Non-pigmented ciliary epithelial cell (primary cell): ENCODE measurements at places on chromosomes 3 and 15.

DNA sequence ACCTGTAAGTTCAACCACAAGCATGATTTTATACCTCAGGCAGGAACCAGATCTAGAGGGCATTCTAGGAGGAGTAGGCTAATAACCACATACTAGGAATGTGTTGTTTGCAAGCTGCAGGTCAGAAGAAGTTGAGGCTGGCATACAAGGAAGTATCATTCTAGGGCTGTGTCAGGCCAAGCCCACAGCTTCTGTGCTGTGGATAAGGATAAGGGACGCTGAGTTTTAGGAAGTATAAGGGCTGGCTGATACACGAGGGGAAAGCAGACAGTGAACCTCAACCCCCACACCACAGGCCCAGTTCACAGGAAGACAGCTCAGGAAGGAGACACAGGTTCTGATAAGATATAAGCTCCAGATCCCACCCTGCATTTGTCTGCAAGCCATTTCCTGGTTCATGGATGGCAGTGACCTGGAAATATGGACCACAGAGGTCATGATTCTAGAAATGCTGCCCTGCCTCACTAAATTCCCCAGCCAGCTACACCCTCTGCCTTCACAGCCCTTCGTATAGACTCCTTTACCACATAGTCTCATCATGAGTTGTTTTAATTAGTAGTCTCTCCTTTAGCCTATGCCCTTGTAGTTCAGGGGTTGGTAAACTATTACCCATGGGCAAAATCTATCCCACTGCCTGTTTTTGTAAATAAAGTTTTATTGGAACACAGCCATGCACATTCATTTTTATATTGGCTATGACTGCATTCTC lies 260.7 kb downstream of the OPA1 start:
- DNase-seq, result no peak

DNA sequence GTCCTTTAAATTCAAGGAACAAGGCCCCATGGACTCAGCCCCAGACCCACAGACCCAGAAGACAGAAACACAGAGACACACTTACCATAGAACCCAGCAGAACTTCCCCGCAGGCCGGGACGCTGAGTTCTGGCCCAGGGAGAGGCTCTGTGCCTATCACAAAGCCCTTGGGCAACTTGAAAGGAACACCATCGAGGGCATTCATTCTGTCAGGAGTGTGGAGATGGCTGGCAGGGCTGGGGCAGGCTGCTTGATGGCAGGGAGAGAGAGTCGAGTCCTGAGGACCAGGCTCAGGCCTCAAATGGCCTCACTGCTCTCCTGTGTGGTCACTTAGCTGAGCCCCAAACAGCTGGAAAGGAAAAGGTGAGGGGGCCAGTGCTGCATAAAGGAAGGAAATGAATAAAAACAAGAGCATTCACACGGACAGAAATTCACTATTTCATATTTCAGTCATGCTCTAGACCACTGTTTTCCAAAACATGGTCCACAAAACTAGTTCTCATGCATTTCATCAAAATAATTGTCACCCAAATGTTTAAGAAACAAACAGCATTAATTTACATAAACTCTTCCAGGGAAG lies 8.9 kb downstream of the UBAP1L start:
- no peak for DNase-seq

GRCh38 chr15:68502398-68502901 lies 70.5 kb upstream of the ITGA11 start:
- DNase-seq, result no peak

- no peak for DNase-seq
Measured at GRCh38 chr3:156424758-156425157, 130.2 kb downstream of the SSR3 start.

- no peak for DNase-seq
Measured at GRCh38 chr3:139455855-139456254, 20.5 kb downstream of the RBP2 start.

- peak; percentile 31 for DNase-seq
Measured at GRCh38 chr3:124774327-124774718, 44.1 kb downstream of the UMPS start.

- DNase-seq, result no peak
Measured at GRCh38 chr3:67458896-67459530, 195.4 kb downstream of the SUCLG2 start.

GRCh38 chr15:51224428-51224827 lies 114.0 kb downstream of the CYP19A1 start:
- DNase-seq, result no peak

- DNase-seq, result peak; percentile 36
Measured at GRCh38 chr3:170563712-170564423, 22.0 kb downstream of the SLC7A14 start.

- peak; percentile 10 for DNase-seq
Measured at GRCh38 chr15:69225355-69226022, 65.1 kb downstream of the GLCE start.
